Activated CD4-positive, alpha-beta T cell treated with anti-CD3 and anti-CD28 coated beads, Interleukin-10, Interleukin-2, amounts not matched to agents 100 ng/mL and 50 ng/mL, durations not matched to agents 16 hours and 8 hours (primary cell): ENCODE measurements at places on chromosomes 3 and 15.

DNA sequence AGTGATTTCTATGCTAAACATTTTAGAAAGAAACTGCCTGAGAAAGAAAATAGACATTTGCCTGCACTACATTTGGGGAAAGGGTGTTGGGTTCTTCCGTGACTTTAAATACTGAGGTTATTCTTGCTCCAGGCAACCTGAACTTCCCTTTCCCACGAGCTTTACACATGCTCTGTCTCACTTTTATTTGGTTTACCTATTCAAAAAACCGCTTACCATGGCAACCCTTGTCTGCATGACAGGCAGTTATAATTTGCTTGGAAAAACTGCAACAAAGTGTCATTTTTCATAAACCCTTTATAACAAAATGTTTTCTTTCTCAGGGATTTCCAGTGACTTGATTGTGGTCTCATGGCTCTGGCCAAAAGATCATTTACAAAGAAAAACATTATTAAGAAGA lies 416.3 kb upstream of the MEIS2 start:
- DNase-seq: no peak

- no peak for DNase-seq
These were observed 4.4 kb downstream of the ALPK3 start for GRCh38 chr15:84821501-84822021.

DNA sequence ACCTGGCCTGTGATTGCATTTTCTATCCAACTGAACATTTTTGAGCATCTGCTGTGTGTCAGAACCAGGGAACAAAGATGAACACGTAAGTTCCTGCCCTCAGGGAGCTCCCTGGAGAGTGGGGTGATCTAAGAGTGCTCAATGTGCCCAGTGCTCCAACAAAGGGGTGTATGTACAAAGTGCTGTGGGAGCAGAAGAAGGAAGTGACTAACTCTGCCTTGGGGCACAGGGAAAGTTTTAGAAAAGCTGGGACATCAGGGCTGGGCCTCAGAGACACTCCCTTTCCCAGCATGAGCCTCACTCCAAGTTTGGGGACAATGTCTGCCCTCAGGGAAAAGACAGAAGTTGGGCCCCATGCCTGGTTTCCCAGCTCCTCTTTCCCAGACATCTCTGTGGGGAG lies 27.6 kb upstream of the BNC1 start:
- no peak for DNase-seq

- peak; percentile 42 for DNase-seq
These were observed 51.8 kb downstream of the CYP11A1 start for GRCh38 chr15:74315626-74316025.

- DNase-seq: no peak
These were observed 210.2 kb downstream of the NR1D2 start for GRCh38 chr3:24155276-24155675.

DNA sequence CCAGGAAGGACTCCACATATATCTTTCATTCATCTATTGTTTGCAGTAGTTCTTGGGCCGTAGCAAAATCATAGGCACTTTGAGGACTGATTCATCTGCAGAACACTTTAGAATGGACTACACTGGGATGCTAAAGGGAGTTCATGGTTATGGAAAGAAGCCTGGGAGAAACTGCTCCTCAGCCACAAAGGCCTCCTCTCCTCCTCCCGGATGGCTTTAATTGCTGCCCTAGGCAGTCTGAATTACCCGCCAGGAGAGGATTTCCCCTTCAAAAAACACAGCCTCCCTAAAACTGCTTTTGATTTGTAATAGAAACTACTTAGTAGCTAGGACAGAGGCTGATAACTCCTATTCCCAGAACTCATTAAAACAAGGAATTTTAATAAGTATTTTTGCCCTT lies 4.6 kb downstream of the TMEM266 start:
- DNase-seq: no peak

DNA sequence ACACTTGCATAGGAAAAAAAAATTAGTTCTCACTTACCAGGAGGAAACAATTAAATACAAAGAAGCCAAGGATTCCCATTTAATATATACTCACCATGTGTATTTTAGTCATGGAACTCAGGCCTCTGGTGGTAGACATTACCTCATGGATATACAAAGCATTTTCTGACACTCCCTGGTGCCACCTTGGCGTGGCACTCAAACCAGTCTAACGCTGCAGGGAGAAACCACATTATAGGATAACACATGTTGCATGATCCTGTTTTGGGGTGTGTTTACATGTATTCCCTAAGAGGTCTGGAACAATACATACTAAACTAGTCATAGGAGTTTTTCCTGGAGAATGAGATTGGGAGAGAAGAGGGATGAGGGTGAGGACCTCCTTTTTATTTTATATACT lies 5.9 kb upstream of the RTF1 start:
- DNase-seq: no peak

DNA sequence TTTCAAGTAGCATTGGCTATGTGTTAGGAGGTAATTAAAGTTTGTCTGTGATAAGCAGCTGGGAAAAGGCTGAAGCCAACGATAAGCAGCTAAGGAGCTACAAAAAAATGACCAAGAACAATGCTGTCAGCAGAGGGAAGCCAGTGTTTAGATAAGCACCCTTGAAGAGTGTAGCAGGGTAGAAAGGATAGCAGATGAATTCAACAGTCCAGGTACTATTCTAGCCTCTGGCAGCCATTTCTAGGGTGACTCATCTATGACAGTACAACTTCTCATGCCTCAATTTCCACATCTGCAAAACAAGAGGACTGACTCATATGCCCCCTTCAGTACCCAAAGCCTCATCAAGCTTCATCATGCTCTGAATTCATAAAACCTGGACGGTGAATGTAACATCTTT lies 617.6 kb upstream of the UBE2E2 start:
- DNase-seq: no peak

DNA sequence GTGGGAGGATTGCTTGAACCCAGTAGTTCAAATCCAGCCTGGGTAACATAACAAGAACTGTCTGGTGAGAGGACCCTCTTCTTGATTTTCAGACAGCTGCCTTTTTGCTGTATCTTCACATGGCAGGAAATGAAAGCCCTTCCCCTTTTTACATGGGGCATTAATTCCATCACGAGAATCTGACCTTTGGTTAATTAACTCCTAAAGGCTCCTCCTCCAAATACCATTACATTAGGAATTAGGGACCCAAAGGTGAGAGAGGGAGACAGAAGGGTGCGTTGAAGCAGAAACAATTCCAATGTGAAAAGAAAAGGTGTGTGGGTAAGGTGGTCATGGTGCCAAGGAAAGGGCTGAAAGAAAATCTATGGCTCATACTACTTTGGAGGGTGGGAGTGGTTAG lies 536.2 kb downstream of the MAGI1 start:
- DNase-seq: no peak

DNA sequence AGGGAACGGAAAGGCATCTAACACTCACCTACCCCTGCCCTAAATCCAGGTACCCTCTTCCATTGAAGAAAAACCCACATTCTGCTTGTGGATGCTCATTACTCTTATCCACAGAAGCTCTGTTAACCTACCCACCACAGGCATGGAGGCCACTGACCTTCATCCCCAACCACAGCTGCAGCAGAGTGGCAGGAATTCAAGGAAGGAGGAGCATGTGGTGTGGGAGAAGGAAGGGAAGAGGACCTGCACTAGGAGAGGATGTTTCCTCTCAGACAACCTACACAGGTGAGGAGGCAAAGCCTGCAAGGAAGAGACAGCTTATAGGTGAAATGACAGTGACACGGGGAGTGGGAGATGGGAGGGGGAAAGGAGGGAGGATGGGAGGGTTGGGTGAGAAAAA lies 192.5 kb upstream of the TSC22D2 start:
- DNase-seq: no peak

DNA sequence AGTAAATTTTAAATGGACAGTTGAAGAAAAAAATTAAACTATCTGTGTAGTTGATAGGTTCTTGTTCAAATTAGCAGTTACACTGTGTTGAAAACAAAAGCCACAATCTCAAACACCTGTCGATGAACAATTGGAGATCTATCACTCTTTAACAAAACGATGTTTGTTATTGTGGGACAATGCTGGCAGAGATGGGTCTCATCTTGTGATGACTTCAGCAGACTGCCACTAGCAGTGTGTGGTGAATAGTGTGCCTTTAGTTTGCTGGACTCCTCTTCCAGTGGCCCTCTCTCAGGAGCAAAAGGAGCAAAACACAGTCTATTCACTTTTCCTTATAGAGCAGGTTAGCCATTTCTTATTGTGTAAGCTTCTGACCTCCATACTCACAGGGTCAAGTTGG lies 14.7 kb upstream of the TRIM59 start:
- DNase-seq: no peak

DNA sequence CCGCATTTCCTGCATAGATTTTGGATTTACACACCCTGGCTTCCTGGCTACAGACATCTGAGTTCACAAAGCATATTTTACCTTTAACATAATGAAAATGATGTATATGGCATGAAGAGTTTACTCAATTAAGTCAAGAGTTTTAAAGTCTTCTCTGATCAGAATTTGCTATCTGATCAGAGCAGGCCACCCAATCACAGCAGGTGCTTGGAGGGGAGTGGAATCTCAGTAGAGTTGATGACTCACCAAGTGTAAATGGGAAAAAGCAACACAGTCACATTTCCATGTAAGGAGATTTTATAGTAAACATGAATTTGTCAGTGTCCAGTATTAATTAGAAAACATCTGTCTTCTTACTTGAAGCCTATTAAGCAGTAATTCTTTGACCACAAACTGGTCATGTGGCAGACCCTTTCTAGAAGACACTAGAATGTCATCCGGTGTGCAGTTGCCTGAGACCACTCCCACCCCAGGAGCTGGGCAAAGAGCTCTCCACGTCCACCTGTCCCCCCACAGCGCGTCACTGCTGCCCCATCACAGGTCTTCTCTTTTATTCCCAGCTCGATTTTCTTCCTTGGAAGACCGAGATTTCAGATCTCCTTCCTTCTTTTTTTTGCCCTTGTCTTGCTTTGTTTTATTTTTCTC lies 10.8 kb downstream of the MESD start:
- no peak for DNase-seq

- peak; percentile 41 for DNase-seq
These were observed 21.5 kb downstream of the CFAP161 start for GRCh38 chr15:81155375-81156218.

- DNase-seq: no peak
These were observed 247.1 kb upstream of the LMCD1 start for GRCh38 chr3:8254489-8254888.

DNA sequence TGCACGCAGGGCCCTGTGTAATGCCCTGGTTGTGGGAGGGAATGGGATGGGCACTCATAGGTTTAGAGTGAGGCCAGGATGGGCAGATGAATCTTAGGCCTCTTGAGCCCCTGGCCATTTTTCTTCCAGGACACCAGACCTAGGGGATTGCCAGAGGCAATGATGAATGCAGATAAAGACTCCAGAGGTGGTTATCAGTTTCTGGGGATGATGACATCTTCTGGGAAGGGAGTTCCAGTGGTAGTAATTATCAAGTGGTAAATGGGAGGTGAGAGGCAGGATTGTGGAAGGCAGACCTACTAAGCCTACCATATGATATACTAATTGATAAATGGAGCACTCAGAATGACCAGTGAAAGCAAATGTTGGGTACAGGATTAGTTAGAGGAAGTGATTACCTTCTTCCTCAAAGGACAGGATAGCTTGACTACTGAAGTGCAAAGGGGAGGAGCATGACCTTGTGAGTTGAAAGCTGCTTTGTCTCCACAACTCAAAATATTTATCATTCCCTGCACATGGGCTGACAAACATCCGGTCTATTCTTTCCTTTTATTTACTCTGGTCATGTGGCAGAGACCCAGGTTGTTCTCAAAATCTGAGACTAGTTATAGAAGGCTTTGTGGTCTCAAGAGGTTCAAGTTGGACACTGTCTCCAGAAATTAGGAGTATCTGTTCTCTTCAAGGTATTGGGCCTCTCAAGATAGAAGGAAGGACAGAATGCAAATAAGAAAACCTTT lies 10.2 kb upstream of the MAPK6 start:
- peak; percentile 45 for DNase-seq

DNA sequence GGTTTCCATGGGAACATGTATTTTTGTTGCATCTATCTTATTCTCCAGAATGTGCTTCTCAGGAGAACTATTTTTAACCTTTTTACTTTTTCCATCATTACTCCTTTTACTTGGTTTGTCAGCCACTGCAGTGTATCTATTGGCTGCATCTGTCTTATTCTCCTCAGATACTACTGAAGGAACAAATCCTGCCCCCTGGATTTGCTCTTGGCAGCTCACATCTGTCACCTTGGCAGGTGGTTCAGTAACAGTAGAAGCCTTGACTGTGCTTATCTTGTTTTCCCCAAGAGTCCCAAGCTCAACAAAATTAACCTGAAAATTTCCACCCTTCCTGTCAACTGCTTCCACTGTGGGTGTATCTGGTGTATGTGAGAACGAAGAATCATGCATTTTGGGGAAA lies 106.0 kb downstream of the MAP4 start:
- DNase-seq: no peak
